Testis (tissue), 5 donors: ENCODE measurements at places on chromosomes 11 and 22. TPM values are rescaled to one million over a fixed set of nuclear protein-coding genes. Genes with fewer than 3 reads are reported as not detected.

SPDYC gene
- 1.2 TPM for total RNA-seq

COMMD9 gene
- total RNA-seq: 42.7 TPM

TESMIN gene
- total RNA-seq: 60.4 TPM

- H3K27me3 ChIP-seq: no peaks in the 10 kb centered on the region
- no peak overlapping the region for H3K27ac ChIP-seq
- no peaks in the 10 kb centered on the region for H3K36me3 ChIP-seq
- H3K4me3 ChIP-seq: no peak overlapping the region
Observed at GRCh38 chr11:69273571-69273970, 20.4 kb upstream of the MYEOV start.

DNA sequence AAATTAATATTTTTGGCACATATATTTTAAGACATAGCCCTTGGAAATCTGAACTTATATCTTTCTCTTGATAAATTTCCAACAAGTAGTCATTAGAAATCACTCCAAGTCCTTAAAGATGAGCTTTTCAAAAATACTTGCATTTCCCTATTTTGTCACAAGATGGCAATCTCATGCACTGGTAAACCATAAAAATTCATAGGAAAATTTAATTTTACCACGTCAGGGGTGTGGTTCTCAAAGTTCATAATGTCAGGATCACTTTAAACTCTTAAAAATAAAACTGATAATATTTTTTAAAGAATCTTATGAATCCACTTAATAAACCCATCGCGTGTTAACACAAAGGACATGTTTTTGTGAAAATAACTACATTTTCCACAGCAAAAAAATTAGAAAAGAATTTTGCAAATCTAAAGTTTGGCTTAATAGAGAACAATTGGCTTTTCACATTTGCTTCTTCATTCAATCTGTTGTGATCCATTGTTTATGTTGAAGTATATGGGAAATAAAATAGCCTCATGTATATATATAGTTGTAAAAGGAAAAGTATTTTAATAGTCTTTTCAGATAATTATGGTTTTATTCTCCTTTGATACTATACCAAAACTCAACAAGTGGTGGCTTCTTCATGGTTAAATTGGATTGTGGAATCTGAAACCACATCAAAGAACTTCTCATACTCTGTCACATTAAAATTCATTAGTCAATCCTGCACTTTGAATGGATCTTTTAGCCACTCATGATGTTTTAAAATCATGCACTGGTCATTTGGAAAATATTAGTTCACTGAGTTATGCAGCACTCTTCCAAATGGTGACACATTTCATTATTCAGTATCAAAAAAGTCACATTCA, 169.1 kb downstream of the CADM1 start:
- no peaks in the 10 kb centered on the region for H3K36me3 ChIP-seq
- no peak overlapping the region for H3K27ac ChIP-seq
- no peak overlapping the region for H3K4me3 ChIP-seq
- no peaks in the 10 kb centered on the region for H3K27me3 ChIP-seq
